ENCODE measurements at places on chromosomes 12 and 14.
A peak's percentile ranks its signal among the peaks of the same experiment; 100 is the strongest.

- no peak for DNase-seq
Measured at GRCh38 chr12:127761880-127762279, 505.1 kb upstream of the TMEM132C start.

GRCh38 chr12:79294590-79294989 is 396.2 kb downstream of the PAWR start:
- DNase-seq, result no peak

GRCh38 chr12:125503128-125503527 is 437.9 kb downstream of the AACS start:
- DNase-seq, result no peak

- DNase-seq, result no peak
Measured at GRCh38 chr14:89748004-89748403, 206.5 kb downstream of the EFCAB11 start.

- DNase-seq, result no peak
Measured at GRCh38 chr14:30271811-30272323, 287.1 kb upstream of the G2E3 start.

GRCh38 chr12:121770388-121770787 is 23.1 kb downstream of the RHOF start:
- DNase-seq, result no peak

DNA sequence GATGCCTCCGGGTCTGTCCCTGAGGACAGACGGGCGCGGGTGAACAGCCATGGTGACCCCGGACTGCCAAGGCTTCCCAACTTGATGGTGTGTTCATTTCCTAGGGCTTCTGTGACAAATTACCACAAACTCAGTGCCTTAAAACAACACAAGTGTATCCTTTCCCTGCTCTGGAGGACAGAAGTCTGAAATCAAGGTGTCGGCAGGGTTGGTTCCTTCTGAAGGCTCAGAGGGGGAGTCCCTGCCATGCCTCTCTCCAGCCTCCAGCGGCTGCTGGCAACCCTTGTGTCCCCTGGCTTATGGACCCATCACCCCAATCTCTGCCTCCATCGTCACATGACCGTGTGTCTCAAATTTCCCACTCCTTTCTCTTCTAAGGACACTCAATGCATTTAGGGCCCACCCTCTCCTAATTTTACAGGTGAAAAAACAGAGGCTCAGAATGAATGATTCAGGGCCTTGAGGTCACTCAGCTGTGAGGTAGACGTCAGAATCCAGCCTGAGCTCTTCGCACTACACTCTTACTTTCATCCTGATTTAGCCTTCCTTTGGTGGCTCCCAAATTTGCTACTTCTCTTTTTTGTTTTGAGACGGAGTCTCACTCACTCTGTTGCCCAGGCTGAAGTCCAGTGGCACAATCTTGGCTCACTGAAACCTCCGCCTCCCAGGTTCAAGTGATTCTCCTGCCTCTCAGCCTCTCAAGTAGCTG is 45.4 kb downstream of the VCPKMT start:
- no peak for DNase-seq

DNA sequence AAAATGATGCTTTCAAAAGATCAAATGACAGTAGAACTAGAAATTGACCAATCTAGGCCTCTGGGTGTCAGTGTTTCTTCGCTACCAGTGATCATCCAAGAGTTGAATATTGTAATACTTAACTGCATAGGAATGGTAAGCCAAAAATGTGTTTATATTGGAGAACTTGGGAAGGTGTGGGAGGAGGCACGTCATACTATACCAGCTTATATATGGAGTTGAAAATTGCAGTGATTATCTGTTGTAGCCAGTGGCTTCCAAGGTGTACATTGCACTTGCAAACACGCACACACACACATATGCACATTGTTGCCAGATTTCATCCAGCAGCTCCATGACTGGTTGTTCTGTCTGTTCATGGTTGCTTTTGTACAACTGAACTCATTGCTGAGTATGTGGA is 36.1 kb downstream of the EID3 start:
- no peak for DNase-seq

GRCh38 chr12:85260447-85260846 is 19.6 kb upstream of the ALX1 start:
- no peak for DNase-seq

DNA sequence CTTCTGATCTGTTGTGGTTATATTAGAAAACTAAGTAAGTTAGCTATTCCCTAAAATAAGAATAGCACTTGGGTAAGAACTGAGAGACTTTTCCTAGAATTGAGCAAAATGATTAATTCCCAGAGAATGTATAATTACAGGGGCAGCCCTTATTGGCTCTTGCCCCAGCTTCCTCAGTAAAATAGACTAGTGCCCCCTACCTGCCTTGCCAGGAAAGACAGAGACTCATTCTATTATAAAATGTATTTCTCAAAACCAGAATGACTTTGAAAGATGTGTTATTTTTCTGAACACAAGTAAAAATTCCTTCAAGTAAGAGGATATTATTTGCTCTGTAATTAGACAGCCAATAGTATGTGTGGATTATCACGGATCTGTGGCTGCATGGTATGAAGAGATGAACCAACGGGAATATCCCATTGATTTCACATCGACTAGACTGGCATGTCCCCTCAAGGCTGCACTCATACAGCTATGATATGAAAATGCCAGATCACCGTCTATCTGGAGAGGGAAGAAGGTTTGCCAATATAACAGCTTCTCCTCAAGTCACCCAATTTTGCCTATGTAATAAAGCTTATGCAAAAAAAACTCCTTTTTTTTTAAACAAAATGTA is 7.4 kb upstream of the GLRX5 start:
- peak; percentile 66 for DNase-seq

GRCh38 chr14:21081521-21082142 is 11.5 kb downstream of the ARHGEF40 start:
- no peak for DNase-seq

DNA sequence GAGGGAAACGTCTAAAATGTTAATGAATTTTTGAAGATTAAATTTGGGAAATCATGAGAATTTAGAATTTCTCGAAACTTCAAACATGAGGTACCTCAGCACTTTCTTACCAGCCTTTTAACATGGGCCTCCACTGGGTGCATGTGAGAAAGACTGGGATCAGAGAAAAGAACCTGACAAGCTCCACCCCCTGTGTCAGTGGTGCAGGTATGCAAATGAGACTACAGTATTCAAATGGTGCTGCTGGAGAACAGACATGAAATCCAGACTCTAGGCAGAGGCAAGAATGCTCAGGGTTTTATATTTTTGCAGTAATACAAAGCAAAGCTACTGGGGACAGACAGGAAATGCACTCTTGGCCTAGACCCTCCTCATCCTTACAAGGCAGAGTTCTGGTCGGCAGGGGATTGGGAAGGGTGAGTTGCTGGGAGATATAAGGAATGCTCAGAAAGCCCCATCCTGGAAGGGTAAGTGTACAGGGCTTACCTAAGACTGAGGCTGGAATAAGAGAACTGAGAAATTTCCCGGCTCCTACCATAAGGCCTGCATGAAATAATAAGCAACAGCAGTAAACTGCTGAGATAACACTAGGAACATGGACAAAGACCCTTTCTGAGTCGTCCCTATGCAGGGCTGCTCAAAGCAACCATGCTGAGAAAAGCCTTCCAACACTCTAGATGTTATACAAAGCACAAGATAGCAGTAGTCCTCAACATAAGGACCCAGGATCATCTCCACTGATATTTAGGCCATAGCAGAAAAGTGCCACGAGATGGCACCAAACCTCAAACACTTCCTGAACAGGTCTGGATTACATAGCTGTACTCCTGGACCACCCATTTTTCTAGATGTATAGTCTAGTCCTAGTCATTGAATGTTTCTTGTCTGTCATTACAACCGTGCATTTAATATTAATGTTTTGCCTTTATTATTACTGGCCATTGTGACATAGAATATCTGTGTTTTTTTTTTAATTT is 260.8 kb downstream of the RASSF9 start:
- peak; percentile 71 for DNase-seq

DNA sequence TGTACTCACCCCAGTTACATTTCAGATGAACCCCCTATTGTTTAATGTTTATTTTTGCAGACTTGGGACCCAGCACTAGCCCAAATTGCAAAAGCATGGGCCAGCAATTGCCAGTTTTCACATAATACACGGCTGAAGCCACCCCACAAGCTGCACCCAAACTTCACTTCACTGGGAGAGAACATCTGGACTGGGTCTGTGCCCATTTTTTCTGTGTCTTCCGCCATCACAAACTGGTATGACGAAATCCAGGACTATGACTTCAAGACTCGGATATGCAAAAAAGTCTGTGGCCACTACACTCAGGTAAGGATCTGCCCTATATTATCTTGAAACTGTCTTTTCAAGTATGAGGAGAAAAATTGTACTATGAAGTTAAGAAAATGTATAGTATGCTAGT is 1.2 kb downstream of the GLIPR1 start:
- DNase-seq, result no peak

DNA sequence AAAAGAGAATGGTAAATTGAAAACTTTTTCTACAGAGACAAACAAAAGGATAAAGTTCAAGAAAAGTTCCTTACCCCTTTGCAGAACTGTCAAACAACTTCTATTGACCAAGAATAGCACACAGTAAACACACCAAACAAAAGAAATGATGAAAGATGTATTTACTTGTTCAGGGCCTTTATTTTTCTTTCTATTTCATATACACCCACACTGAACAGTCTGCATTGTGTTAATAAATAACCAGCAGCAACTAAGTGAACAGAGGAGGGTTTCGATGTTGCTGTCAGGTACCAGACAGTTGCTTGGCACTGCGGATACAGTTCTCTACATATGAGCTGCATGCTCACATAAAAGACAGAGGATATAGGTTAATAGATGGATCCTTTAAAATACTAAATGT is 122.1 kb downstream of the SOX5 start:
- no peak for DNase-seq

DNA sequence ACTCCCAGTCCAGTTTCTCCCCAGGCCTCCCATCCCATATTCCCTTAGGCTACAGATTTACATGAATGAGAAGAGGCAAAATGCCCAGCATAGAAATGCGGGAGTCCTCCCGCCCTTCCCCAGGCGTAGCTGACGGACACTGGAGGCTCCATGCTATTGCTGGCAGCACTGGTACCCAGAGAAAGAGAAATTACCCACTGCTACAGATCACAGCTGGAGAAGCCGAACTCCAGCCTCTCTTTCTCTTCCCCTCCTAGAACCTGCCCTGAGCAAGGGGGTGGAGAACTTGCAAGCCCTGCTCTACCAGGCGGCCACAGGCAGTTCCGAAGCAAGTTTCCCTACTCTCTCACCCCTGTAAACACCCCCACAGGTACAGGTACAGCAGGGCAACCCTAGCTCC is 3.6 kb downstream of the LTBR start:
- no peak for DNase-seq

- no peak for DNase-seq
Measured at GRCh38 chr12:80551897-80552296, 107.9 kb downstream of the PTPRQ start.

GRCh38 chr12:3078086-3078820 is 1.1 kb downstream of the TSPAN9 start:
- peak; percentile 54 for DNase-seq

GRCh38 chr14:80212023-80212397 is 706 bp upstream of the DIO2 start:
- DNase-seq, result peak; percentile 18

DNA sequence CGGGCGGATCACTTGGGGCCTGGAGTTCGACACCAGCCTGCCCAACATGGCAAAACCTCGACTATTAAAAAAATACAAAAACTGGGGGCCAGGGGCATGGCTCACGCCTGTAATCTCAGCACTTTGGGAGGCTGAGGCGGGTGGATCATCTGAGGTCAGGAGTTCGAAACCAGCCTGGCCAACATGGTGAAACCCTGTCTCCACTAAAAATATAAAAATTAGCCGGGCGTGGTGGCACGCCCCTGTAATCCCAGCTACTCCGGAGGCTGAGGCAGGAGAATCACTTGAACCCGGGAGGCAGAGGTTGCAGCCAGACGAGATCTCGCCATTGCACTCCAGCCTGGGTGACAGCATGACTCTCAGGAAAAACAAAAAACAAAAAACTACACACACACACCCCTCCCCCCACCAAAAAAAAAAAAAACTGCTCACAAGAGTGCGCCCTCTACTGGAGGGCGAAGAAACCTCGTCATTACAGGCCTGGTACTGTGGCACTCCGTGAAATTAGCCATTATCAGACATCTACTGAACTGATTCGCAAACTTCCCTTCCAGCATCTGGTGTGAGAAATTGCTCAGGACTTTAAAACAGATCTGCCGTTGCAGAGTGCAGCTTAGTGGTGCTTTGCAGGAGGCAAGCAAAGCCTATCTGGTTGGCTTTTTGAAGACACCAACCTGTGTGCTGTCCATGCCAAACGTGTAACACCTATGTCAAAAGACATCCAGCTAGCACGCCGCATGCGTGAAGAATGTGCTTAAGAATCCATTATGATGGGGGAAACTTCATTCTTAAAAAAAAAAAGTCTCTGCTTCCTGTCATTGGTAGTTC is 7.7 kb downstream of the PPP1R3E start:
- DNase-seq, result peak; percentile 75

DNA sequence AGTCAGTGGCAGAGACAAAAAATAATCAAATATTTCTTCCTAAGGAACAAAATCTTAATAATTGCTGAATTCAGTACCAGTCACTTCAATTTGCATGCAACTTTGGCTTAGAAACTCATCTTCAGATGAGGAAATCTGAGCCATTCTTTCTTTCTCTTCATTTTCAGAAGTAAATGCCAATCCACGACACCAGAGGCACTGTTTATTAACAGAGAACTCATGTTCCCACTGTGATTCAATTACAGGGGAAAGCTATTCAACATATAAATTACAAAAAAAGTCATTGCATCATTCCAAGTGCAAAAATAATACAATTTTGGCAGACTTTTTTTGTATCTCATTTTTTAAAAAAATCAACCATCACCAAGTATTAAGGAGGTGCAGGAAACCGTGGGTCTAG is 816.1 kb upstream of the TMEM132C start:
- DNase-seq, result no peak

DNA sequence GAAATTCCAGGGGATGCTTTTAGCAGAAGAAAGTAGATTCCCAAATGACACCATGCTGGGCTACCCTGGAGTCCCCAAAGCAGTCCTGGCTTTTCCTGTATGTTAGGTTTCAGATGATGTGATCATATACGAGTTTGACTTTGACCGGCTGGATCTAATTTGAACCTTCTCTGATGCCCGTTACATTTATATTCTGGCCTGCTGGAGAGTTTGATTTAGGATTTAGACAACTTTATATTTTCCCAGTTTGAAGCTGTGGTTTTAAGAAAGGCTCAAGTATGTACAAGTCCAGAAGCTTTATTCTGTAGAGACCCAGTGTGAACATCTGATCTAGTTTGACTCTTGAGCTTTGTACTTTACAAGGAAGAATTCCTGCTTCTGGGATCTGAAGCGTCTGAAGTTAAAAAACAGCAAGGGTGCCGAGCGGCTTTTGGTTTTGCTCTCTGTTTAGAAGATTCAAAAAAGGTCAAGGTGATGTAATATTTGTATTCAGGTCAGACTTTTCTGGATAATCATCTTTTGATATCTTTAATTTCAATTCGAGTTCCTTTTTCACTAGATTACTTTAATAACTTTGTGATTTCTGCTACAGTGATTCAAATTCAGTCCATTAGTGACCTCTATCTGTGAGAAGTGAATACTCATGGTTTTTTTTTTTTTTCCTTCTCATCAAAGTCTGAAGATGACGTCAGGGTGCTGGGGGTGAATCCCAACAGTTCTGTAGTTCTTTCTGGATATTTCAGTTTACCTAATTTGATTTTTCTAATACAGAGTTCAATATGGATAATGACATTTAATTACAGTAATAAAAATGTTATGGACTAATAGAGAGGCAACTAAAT is 6.3 kb downstream of the FLRT2 start:
- DNase-seq, result peak; percentile 50
